Inflammatory macrophage treated with lipopolysaccharide for 4 hours (primary cell): ENCODE measurements at places on chromosomes 1 and 21.
A peak's percentile ranks its signal among the peaks of the same experiment; 100 is the strongest.

- no peak for DNase-seq
Observed at GRCh38 chr1:226233293-226233692, 9.8 kb downstream of the MIXL1 start.

DNA sequence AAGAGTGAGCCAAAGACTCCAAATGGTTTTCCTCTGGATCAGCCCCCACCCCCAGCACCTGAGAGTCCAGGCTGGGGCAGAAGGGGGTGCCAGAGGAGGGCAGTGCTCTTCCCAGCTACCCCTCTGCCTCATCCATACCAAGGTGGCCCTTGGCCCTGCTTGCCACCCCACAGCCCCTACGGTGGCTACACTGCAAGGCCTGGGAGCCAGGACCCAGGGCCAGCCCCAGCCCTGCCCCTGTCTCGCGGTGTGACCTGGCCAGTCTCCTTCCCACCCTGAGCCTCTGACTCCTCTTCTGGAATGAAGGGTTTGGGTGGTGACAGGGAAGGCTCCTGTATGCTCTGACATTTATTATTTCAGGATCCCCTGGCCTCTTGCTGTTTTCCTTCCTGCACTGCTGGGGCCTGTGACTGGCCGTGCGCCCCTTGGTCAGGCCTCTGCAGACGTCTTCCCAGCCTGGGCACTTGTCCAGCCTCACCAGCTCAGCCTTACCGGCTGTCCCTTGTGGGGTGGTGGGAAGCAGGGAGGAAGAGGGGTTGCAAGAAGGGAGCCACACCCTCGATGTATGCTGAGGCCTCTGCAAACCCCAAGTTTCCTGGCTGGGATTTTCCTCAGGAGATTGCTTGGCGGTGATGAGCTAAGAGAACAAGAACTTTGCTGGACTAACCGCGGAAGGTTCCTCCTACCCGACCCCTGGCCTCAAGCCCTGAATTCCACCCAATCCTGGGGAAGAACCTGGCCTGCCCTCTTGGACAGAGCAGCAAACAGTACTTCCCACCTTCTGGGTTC lies 13.5 kb downstream of the ASAP3 start:
- no peak for DNase-seq

DNA sequence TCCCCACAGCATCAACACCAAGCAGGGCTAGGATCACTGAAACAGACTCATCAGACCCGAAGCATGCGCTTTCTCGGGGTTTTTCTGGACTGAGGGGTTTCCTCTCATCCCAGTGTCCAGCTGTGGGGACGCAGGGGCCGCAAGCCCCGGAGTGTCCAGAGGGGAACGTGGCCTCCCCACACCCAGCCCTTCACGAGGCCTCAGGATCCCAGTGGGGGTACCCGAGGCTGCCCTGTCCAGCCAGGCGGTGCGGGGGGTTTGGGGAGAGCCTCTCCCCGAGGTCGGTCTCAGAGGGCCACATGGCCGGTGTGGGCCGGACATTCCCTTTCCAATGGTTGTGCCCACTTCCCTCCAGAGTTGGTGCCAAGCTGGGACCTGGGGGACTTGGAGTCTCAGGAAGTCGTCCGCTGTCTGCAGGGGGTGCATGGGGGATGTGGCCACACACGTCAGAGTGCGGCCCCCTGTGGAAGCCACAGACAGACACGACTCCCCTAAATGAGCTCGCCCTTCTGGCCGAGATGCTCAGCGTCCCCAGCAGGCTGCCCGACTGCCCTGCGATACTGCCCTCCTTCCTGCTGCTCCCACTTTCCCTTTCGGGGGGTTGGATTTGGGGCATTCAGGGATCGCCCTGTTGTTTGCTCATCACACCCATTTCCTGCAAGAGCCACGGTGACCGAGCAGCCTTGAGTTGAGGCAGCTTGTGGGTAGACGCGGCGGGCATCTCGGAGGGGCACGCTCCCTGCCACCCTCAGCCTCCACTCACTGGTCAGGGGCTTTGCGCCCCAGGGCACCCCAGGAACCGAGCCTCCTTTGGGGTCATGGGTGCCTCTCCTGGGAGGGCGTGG lies 4.1 kb downstream of the COL6A1 start:
- DNase-seq = no peak

DNA sequence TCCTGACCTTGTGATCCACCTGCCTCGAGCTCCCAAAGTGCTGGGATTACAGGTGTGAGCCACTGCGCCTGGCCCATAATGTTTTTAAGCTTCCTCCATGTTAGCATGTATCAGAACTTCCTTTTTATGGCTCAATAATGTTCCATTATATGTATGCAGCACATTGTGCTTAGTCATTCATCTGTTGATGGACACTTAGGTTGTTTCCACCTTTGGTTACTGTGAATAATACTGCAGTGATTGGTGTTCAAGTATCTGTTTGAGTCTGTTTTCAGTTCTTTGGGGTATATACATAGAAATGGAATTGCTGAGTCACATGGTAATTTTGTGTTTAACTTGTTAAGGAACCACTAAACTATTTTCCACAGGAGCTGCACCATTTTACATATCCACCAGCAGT lies 17.7 kb downstream of the CMPK1 start:
- DNase-seq = peak; percentile 7

GRCh38 chr1:235307158-235308124 lies 20.5 kb downstream of the ARID4B start:
- no peak for DNase-seq

GRCh38 chr1:211722277-211723175 lies 47.1 kb upstream of the NEK2 start:
- DNase-seq = no peak

- no peak for DNase-seq
Observed at GRCh38 chr1:150299716-150300115, 6.1 kb downstream of the MRPS21 start.

GRCh38 chr21:38181096-38181495 lies 75.7 kb upstream of the KCNJ15 start:
- no peak for DNase-seq

DNA sequence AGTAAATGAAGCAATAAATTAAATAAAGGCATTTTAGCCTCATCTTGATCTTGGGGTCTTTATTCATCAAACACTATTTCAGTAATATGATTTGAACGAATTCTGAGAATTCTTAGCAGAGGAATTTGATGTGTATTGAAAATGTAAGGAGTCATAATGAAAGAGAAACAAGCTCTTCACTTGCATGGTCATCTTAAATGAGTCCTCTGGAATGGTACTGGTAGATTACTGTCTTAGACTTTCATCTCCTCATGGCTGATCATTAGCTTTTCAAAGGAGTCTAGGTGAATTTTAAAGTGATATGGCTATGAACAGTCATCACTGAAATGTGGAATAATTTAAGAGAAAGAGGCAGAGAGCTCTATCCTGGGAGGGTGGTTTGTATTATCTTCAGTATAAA lies 30.0 kb downstream of the PRRC2C start:
- no peak for DNase-seq

DNA sequence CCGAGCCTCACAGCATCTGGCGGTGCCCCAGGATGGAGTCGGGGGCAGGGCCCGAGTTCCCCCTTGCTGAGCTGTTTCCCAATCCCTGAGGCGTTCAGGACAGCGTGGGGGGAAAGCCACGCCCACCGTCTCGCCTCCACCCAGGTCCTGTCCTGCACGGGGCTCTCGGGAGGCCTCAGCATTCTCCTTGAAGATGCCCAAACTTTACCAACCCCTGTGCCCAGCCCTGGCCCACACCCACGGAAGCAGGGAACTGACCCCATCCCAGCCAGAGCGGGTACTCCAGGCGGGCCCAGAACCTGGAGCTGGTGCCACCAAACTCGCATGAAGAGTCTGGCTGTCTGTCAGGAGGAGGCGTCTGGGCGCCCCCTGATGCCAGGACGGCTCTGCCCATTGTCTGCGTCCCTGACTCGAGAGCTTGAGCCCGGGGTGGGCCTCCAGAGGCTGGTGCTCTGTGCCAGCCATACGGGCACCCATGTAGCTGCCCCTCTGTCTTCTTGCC lies 35.3 kb upstream of the POFUT2 start:
- no peak for DNase-seq

DNA sequence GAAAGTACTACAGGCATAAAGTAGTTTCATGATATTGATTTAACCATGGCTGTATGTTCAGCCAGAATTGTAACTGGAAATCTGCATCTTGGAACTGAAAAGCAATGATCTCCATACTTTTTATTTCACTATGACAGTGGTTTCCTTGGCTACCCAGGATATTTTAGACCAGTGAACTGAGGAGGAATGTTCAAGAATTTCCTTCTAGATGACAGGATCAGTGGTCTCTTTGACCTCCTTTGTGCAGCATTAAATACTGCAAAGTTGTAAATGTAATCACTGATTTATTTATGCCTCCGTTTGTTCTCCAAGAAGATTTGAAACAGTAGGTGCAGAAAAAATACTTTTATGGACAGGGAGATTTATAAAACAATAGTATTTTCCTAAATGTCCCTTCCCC lies 39.5 kb downstream of the VPS13D start:
- DNase-seq = no peak

DNA sequence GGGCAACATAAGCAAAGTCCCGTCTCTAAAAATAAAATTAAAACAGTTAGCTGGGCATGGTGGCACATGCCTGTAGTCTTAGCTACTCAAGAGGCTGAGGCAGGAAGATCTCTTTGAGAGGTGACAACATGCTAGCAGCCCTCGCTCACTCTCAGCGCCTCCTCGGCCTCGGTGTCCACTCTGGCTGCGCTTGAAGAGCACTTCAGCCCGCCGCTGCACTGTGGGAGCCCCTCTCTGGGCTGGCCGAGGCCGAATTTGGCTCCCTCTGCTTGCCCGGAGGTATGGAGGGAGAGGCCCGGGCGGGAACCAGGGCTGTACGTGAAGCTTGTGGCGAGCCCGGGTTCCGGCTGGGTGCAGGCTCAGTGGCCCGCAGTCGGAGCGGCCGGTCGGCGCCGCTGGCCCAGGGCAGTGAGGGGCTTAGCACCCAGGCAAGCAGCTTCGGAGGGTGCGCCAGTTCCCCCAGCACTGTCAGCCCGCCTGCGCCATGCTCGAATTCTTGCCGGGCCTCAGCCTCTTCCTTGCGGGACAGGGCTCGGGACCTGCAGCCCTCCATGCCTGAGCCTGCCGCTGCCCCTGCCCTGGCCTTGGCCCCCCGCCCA lies 138.3 kb downstream of the MAP3K21 start:
- no peak for DNase-seq

GRCh38 chr1:119739150-119739549 lies 27.4 kb downstream of the PHGDH start:
- DNase-seq = no peak

DNA sequence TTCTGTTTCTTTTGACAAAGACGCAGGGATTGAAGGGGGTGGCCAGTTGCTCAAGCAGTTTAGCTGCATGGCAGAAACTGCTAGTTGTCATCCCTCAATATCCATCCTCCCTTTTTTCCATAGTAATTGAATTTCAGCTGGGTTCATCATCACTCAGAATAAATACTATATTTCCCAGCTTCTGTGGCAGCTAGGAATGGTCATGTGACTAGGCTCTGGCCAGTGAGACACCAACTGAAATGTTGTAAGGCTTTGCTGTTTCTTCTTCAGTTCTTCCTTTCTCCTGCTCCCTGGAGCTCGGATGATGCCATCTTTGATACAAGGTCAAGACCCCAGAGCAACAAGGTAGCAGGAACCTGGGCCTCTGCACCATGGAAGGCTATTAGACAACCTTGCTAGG lies 61.0 kb downstream of the TMCO4 start:
- DNase-seq = no peak

GRCh38 chr1:233389893-233390292 lies 62.4 kb downstream of the MAP3K21 start:
- DNase-seq = no peak

GRCh38 chr1:191348328-191348727 lies 809.9 kb upstream of the RGS18 start:
- DNase-seq = no peak

DNA sequence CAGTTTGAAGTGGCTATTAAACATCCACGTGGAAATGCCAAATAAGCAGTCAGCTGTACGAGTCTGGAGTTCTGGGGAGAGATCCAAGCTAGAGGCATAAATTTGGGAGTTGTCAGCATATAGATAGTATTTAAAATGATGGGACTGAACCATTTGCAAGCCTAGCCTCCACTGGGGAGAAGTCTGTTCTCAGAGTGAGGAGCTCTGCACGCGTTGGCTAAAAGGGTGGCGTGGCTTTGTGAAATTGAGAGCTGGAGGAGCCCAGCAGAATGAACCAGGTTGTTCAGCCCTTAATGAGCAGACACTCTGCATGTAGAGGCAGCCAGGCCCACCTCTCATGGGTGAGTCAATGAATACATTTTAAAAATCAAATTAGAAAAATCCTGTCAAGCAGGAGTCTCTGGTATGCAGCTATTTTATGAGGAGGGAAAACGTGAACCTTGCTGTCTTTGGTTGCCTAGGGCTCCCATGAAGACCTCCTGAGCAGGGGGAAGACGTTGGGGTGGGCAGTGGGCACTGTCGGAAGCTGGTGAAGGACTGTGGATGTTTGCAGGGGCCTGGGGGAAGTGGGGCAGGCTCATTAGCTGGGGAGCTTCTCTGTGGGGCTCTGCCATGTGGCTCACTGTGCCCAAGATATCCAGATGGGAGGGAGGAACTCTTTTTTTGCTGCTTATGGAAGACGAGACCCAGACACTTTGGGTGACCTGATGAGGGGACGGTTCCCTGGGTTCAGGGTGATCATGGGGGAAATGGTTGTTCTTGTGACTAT lies 18.8 kb downstream of the TMCC2 start:
- no peak for DNase-seq

GRCh38 chr1:78520216-78520615 lies 29.4 kb downstream of the PTGFR start:
- DNase-seq = no peak

- no peak for DNase-seq
Observed at GRCh38 chr1:51906306-51907078, 28.0 kb upstream of the NRDC start.

DNA sequence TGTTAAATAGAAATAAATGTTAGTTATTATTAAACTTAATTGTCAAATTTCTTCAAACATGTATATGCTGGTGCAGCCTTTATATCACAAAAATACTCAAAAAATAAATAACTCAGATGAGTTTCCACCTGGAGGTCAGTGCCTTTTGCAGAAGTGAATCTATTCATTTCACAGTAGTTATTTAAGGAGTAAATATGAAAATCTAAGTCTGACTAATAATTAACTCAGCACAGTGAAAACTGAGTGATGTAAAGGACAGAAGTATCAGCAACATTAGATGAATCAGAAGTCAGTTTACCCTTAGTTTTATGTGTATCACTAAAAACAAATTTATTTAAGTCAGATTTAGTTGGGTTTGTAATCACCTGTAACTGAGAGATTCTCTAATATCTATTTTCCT lies 2135.4 kb downstream of the MRPL39 start:
- DNase-seq = no peak

DNA sequence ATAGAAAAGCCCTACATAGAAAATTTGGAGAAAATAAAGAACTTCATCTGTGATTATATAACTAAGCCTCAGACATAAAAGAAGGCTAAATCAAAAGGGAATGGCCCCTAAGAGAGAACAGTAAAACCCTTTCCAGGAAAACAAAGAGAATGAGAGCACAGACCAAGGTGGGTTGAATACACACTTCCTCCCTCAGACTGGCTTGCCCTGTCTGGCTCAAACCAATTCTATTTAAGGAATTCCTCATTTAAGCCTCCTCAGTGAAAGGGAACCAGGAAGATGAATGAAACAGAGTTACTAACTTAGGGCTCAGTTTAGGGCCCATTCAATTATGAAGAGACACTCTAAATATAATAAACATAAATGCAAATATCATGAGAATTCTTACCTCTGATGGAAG lies 10.6 kb upstream of the SYT14 start:
- DNase-seq = no peak
